ENCODE measurements at places on chromosomes 2 and 18.

GRCh38 chr2:34601561-34601960 lies 1002.5 kb upstream of the FAM98A start:
- DNase-seq: no peak

- DNase-seq: no peak
These were observed 108.9 kb upstream of the MAP4K3 start for GRCh38 chr2:39545957-39546356.

DNA sequence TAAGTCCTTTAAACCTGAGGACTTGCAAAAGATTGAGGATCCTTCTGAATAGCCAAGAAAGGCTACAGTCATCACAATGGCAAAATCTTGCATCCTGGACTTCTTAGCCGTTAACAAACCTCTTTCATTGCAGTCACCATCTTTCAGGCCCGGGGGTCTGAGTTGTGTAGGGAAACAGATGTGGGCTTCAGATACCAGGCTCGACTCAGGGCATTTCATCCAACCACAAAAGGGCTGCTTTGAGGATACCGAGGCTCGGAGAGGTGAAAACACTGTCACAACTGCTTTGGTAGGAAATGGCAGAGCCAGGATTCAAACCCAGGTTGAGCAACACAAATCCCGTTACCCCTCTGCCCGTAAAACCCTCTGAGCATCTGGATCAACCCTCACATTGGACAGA lies 147.4 kb downstream of the TFCP2L1 start:
- no peak for DNase-seq

DNA sequence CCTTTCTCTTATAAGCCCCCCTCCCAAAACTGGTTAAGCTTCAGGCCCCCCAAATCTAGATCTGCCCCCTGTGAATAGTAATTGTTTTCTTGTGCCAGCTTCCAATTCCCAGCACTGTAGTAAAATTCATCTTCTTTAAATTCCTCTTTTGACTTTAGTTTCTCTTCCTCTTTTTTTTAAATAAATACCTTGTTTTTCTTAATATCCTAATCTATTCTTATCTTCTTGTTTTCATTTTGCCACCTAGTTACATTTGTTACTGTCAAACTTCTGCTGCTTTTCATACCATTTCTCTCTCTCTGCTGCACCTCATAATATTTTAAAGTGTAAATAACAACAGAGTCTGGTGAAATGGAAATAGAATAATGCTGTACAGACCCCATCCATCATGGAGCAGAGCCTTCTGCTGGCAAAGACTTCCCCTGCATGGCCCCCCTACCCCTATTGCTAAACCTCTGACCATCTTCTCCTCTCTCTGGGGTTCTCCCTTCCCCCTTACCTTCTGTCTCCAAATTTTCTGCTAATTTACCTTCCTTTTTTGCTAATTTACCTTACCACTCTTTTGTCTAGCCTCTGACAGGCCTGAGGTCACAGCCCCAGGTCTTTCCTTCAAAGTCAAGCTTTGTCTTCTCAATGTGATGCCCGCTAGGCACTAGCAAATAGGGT lies 94.9 kb upstream of the PAPOLG start:
- no peak for DNase-seq

DNA sequence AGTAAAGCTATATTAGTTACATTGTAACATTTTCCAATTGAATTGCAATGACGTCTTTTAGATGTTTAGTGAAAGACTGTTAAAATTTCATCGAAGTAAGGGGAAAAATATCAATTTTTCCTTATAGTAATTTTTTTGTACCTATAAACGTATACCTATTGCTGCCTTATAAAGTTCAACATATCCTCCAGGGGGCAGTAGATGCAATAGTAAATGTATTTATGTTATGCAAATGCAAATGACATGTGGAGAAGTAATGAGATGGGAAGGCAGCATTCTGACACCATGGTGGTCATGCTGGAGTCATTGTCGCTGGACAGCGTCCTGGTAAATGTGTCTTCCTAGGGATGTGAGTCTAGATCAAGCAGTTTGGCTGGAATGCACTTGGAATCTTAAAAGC lies 38.7 kb downstream of the MSTN start:
- DNase-seq: peak; percentile 1

- DNase-seq: no peak
These were observed 113.7 kb downstream of the SATB2 start for GRCh38 chr2:199344012-199344411.

GRCh38 chr18:47149457-47150028 lies 757 bp downstream of the HDHD2 start:
- DNase-seq: no peak

GRCh38 chr2:72989770-72990556 lies 72.6 kb downstream of the EMX1 start:
- no peak for DNase-seq

DNA sequence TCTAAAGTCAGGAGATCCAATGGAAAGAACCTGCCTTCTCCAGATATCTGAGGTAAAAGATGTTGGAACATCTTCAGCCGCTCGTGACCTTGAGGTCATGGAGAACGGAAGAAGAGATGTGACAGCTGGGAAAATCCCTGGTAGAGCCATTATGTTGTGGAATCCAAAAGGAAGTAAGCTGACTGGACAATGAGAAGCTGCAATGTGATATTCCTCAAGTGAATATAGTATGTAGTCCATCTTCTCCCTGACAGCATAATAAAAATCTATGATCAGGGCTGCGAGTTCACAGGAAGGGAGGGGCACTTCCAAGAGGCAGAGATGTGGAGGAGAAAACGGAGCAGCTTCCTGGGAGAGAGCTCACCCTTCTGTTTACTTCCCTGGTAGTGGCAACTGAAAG lies 201.0 kb upstream of the SP5 start:
- DNase-seq: no peak

DNA sequence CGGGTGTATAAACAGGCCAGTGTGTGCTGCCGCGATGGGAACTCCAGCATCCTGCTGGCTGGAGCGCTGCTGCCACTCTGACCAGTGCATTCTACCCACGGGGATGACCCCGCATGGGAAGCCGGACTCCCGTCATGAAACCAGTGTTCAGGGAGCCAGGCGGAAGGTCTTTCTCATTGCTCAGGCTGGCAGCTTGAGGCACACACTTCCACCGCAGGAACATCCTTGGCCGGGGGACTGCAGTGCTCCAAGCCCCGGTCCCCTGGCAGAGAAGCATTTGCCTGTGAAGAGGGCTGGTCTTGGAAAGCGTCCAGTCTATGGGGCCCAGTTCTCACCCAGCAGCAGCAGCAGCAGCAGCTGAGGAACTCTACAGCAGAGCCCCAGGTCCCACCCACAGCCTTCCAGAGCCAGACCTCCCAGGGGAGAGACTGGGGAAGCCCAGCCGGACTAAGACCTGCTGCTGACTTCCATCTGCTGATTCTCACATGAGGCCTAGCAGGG lies 235.9 kb downstream of the KLHL29 start:
- DNase-seq: no peak

DNA sequence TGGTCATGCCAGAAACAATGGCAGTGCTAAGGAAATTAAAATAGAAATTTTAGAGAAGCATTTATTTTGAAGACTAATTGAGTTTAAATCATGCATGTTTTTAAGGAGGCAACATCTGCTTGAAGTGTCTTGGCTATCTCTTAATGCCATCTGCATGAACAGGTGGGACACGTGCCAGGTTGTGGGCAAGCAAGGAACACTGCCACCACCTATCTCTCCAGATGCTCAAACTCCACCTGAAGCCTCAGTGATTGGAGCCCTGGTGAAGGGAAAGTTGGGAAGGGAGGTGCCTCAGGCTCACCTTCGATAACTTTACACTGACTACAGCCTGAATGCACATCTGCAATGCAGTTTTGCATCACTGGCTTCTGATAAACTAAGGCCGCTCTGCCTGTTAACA lies 91.5 kb downstream of the TPGS2 start:
- no peak for DNase-seq

DNA sequence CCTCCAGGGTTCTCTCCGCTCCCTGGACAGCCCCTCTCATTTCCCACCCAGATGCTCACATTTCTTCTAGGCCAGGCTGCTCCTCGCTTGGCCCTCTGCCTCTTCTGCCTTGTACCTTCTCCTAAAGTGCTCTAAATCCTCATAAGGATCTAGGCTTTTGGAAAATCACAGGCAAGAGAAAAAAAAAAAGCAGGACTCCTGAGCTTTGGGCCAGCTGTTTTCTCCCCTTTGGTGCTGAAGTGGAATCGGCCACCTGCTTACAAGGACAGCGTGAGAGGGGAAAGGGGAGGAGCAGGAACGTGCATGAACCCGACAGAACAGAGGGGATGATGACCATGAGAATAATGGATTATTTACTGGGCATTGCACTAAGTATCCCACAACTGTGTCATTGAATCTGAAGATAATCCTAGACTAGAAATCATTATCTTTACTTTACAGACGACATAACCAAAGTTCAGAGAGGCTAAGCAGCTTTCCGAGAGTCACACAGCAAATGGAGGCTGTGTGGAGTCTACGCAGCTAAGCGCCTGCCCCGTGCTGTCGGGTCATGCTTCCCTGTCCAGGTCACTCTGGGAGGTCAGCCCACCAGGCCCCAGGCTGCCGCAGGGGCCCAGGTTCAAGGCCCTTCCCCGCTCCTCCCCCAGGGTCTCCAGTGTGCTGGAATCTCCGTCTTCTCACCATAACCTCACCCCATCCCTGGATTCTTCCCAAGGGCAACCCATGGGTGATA lies 141.9 kb downstream of the PXDN start:
- no peak for DNase-seq

- no peak for DNase-seq
These were observed 2.5 kb downstream of the CD8A start for GRCh38 chr2:86788165-86788564.

- no peak for DNase-seq
These were observed 16.5 kb downstream of the NCOA1 start for GRCh38 chr2:24507549-24507948.

GRCh38 chr2:195337597-195337996 lies 319.4 kb upstream of the SLC39A10 start:
- DNase-seq: no peak

All from GM19239 (cell line).